NCI-H1436 (cell line): ENCODE measurements at places on chromosomes 11 and 22.

- no peak for DNase-seq
These were observed 11.7 kb upstream of the RDX start for GRCh38 chr11:110308071-110308470.

DNA sequence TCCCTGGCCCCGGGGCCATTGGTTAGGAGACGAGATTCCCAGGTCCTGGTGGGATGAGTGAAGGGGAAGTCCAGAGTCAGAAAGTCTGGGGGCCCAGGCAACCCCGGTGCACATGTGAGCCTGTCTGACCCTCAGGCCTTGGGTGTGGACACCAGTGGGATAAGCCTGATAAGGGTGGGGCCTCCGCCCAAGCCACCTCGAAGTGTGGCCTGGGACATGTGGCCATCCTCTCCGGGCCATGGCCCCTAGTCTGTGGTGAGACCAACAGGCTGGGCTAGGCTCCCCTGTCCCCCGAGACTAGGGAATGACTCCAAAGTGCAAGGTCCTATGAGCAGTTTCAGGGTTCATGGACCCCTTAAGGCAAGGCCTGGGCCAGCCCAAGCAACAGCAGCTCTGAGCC lies 6.3 kb downstream of the CABP7 start:
- no peak for DNase-seq

GRCh38 chr11:122741613-122742300 lies 86.2 kb downstream of the UBASH3B start:
- no peak for DNase-seq

- no peak for DNase-seq
These were observed 941.7 kb downstream of the NTM start for GRCh38 chr11:132312161-132312560.

GRCh38 chr11:76653674-76654284 lies 16.8 kb downstream of the LRRC32 start:
- no peak for DNase-seq

GRCh38 chr22:47402876-47403525 lies 640.6 kb downstream of the TBC1D22A start:
- DNase-seq, result no peak
